ENCODE measurements at places on chromosomes 12 and 14.

GRCh38 chr12:52268212-52268611 is 6.2 kb upstream of the KRT86 start:
- DNase-seq = no peak

DNA sequence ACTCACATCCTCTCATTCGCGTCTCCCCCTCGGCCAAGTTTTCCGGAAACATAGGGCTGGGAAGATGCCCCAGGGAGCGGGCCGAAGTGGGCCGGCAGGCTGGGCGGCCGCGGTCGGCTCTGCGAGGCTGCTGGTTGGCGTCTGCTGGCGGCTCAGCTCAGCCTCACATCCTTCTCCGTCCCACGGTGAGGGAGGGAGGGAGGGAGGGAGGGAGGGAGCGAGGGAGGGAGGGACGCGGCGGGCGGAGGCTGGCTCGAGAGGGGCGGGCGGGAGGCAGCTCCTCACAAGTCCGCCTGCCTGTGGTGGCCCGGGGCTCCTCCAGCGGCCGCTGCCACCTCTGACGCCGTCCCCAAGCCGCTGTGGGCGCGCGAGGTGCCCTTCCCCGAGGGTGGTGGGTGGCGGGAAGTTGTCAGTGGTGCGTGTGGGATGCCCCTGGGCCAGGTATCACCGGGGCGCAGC is 93.8 kb downstream of the RFLNA start:
- peak; percentile 32 for DNase-seq

GRCh38 chr14:49875640-49876198 is 17.2 kb upstream of the ARF6 start:
- DNase-seq = no peak

DNA sequence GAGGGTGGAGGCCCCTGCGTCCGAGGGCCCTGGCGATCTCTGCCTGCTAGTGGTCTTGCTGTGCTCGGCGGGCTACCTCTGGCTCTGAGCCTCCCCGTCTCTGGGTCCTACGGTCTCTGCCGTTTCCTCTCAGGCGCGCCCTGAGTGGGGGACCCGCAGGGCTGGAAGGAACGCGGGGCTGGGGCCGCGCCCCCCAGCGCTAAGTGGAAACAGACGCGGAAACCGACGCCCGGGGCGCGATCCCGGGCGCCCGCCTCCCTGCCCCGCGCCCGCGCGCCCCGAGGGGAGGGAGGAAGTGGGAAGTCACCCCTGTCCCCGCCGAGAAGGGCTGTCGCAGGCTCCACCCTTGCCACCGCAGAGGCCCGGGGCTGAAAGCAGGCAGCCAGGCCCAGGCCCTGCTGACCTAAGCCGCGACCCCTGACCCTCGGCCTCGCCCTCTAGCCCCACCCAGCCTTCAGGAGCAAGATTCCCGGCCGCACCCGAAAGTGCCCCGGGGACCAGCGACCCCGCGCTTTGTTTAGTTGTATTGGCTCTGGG is 831 bp downstream of the CRIP1 start:
- peak; percentile 39 for DNase-seq

All from activated T-cell treated with anti-CD3 and anti-CD28 coated beads, Interleukin-2, amount 50 U/mL, for 4 hours (primary cell).